Inflammatory macrophage treated with lipopolysaccharide for 4 hours (primary cell): ENCODE measurements at places on chromosomes 4 and X.

DNA sequence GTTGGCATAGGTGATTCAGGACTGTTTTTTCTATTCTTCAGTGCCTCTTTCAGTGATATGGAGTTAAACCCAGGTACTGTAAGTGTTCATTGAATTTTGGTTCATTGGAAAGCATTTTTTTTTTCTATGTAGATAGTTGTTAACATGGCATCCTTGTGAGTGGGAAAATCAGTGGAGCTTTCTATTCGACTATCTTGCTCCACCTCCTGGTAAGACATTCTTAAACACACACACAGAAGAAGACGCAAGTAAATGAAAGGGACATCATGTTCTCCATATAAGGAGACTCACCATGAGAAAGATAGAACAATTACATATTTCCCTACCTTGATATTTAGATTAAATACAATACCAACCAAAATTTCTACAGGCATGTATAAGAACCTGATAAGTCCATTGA, 598.5 kb upstream of the SPANXN1 start:
- DNase-seq = no peak

DNA sequence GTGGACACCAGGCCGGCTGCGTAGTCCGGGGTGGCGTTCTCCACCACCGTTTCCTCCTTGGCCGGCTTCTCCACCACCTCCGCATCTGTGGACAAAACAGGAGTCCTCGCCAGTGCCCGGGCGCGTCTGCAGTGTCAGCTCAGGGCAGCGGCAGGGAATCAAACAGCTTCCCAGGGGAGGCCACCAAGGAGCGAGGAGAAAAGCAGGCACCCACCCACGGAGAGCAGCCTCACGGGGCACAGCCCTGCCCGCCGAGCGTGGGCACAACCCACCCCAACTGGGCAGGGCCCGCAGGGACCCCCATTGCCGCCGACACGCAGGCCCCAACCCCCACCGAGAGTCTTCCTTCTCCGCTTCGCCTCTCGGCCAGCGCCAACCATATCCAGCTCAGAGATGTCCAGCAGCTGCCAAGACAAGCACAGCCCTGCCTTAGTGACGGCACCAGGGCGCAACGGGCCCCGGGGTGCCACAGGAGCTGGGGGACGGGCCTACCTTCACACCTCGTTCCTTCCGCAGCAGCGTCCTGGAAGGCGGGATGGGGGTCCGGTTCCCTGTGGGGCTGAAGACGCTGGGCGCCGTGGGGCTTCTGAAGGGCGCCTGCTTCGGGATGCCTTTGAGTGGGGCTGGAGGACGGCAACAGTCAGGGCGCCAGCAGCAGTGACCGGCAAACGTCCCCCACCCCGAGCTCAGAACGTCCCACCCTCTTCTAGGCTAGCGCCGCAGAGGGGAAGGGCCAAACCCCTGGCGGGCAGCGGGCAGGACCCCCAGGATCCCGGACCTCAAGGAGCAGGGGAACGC, 22.8 kb downstream of the NELFA start:
- no peak for DNase-seq

DNA sequence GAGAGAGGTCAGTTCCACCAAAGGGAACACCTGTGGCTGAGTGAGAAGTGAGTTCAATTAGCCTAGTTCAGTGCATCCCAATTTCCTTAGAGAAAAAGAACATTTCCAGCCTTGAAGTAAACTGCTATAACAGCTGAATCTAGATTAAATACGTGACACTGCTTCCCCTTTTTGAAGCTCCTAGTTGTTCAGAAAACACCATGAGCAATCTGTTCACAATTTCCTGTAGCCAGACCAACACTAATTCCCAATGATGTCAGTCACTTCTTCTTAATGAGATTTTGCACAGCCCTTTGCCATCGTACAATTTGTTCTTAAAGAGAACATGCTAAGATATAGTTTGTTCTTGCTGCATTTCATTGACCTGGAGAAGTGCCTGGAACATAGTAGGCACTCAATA, 144.6 kb upstream of the EDNRA start:
- DNase-seq = no peak

DNA sequence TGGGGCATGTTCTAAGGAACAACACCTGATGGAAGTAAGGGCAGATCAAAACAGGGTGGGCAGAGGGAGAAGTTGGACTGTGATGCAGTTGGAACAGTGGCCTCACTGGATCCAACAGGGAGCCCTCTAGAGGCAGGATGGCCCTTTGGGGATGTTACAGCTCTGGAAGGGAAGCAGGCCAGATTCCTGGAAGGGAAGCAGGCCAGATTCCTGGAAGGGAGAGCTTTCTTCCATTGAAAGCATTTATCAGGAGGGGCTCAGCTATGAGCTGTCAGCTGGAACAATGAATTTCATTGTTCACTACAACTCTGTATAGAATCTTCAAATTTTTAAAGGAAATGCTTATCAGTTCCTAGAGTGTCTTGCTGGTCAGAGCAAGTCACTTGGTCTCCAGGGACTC, 17.7 kb downstream of the IL15 start:
- no peak for DNase-seq

GRCh38 chr4:104519588-104519987, 24.9 kb upstream of the CXXC4 start:
- peak; percentile 15 for DNase-seq

DNA sequence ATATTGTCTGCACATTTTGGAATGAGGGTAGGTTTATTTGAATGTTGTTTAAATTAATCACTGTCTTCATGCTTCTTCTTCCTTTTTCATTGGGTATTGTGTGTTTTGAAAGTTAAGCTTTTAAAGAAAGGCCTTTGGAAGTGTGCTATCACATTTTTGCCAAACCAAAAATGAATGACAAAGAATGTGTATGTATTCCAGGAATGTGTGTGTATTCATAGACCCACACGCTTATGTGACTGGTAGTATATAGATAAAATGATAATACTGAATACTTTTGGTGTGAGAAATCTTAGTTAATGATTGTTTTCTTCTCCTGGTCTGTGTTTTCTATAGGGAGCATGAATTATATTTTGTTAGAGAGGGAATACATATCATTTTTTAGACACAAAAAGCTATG, 404.4 kb downstream of the TLL1 start:
- DNase-seq = no peak

- DNase-seq = peak; percentile 51
These were observed 58.6 kb upstream of the PAGE1 start for GRCh38 chrX:49754233-49754857.

- DNase-seq = no peak
These were observed 851.9 kb upstream of the FRG1 start for GRCh38 chr4:189088780-189089179.

- DNase-seq = no peak
These were observed 84.6 kb upstream of the TRIM2 start for GRCh38 chr4:153119626-153120025.

DNA sequence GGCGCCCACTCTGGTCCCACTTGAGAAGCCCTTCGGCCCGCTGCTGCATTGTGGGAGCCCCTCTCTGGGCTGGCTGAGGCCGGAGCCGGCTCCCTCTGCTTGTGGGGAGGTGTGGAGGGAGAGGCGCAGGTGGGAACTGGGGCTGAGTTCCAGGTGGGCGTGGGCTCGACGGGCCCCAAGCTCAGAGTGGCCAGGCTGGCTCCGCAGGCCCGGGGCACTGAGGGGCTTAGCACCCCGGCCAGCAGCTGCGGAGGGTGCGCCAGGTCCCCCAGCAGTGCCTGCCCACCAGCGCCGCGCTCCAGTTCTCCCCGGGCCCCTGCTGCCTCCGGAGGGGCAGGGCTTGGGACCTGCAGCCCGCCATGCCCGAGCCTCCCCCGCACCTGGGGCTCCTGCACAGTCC, 65.2 kb upstream of the SMIM10 start:
- DNase-seq = no peak

DNA sequence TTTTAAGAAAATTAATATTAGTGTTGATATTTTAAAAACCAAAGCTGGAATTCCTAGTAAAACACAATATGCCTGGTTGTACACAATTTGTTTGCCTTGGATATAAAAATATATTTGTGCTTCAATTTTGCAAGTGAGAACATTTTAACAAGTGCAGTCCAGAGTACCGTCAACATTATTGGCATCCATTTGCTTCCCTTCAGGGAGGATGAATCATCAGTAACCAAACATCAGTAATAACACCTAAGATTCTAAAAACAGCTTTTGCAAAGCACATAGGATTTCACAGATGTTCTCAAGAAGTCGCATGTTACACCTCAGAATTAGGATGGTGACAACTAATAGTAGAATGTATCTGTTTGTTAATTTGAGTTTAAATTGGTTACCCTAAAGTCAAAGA, 262.6 kb upstream of the BMP3 start:
- no peak for DNase-seq

DNA sequence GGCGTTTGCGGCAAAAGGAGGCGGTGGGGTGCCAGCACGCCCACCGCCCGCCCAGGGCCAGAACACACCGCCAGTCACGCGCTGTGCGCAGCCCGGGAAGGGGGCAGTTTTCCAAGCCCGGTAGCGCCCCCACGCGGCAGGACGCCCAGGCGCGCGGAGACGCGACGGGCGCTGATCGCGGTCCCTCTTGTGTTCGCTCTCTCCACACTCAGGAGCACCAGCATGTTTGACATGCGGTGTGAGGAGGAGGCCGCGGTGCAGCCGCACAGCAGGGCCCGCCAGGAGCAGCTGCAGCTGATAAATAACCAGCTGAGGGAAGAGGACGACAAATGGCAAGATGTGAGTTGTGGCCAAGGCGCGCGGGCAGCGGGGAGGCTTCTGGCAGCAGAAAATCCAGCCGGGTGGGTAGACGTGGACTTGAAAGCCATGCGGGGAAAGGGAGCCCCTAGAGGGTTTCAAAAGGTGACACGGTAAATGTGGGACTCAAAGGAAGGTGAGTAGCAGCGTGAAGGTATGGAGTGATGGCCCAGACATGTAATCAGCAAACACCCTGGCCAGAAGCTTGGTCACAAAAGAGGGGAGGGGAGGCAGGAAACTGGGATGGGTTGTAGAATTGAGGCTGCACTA, 104.1 kb downstream of the PHOX2B start:
- DNase-seq = peak; percentile 27

GRCh38 chrX:1528186-1528883, 8.7 kb downstream of the P2RY8 start:
- no peak for DNase-seq

GRCh38 chrX:40097141-40097503, 636 bp downstream of the BCOR start:
- no peak for DNase-seq

DNA sequence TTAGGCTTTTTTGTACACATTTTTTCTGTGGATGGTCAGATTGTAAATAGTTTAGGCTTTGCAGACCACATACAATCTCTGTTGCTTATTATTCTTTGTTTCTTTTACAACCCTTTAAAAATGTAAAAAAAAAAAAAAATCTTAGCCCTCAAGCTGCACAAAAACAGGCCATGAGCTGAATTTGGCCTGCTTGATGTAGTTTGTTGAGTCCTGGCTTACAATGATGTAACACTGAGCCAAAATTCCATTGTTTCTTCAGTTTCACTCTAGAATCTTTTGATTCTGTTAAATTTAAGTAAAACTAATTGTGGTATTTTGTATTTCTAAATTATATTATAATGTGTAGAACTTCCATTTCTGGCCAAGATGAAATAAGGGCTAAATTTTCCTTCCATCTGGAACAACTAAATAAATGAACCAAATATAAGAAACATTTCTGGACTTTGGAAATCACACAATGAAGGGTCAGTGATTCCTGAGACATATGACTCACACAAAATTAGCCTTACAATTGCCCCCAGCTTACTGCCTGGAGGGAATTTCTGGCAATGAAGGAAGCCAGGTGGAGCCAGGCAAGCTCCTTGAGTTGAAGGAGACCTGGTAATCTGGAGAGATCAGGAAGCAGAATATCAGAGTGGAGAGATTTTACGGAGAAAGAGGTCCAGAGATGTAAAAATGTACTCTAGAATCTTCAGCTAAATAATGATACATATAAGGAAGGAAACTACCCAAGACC, 29.8 kb downstream of the IQCM start:
- no peak for DNase-seq

GRCh38 chr4:114251020-114251419, 271.6 kb upstream of the ARSJ start:
- no peak for DNase-seq

DNA sequence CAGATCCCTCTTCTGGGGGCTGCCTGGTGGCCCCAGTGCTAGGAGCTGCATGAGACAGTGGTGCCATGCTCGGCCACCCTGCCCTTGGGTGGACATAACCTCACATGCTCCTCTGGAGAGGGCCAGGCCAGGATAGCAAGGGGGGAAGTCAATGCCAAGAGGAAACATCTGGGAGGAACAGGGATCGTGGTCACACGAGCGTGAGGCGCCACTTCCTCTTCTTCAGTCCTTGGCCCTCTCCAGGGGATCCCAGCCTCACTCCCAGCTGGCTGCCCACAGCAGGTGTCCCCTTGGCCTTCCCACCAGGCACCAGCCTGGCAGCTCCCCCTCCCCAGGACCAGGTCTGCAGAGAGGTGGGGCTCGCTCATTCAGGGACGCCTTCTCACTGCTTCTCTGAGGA, 28.6 kb downstream of the TBC1D14 start:
- peak; percentile 67 for DNase-seq

- no peak for DNase-seq
These were observed 54.9 kb downstream of the USO1 start for GRCh38 chr4:75779105-75779757.

GRCh38 chrX:3448563-3448962, 102.1 kb upstream of the MXRA5 start:
- DNase-seq = no peak

GRCh38 chrX:11509786-11510185, 155.9 kb downstream of the ARHGAP6 start:
- DNase-seq = no peak

GRCh38 chr4:52069571-52069970, 18.5 kb downstream of the SPATA18 start:
- DNase-seq = no peak

- DNase-seq = no peak
These were observed 24.8 kb upstream of the CRMP1 start for GRCh38 chr4:5917672-5918071.

DNA sequence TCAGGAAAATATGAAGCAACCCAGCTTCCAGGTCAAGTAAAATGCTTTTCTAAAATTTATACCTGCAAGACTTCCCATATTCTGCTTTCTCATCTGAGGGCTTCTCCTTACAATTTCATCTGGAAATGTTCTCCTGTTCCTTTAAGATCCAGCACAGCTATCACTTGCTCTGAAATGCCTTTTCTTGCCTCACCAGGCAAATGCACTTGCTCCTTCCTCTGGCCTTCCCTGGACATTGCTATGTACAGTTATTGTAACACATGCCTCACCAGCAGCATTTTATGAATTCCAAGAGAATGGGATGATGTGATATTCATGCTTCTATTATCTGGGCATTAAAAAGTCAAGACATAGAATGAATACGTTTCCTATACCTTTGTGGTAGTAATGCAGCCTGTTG, 842.1 kb upstream of the INTU start:
- DNase-seq = no peak

- DNase-seq = no peak
These were observed 8.8 kb downstream of the SPRY1 start for GRCh38 chr4:123405267-123405865.

GRCh38 chr4:5465529-5465928, 242.8 kb downstream of the EVC2 start:
- DNase-seq = no peak
